ENCODE measurements at places on chromosomes 13 and 19.

DNA sequence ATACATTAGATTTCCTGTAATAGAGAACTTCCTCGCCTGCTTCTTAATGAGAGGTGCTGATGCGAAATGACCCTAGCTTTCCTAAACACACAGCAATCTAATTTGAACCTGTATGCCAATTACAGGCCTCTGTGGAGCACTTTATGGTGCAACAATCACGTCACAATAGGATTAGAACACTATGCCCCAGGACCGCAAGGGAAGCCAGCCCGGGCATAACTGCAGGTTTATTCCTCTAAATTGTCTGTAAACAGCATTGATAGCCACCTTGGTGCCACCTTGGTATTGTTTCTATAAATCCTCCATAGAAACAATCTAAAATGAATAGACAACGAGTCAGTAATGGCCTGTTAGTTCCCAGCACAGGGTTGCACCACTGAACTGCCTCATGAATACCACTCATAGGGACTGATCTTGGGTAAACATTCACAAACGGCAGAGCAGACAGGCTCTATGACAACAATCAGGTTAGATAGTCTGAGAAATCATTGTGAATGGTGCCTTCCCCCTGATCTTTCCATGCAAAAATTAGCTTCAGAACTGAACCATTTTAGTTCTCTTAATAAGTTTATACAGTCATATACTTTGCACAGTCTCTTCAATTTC lies 182.5 kb upstream of the OBI1 start:
- no peak for DNase-seq

GRCh38 chr19:57850553-57851017 lies 926 bp downstream of the ZNF587 start:
- DNase-seq, result no peak

DNA sequence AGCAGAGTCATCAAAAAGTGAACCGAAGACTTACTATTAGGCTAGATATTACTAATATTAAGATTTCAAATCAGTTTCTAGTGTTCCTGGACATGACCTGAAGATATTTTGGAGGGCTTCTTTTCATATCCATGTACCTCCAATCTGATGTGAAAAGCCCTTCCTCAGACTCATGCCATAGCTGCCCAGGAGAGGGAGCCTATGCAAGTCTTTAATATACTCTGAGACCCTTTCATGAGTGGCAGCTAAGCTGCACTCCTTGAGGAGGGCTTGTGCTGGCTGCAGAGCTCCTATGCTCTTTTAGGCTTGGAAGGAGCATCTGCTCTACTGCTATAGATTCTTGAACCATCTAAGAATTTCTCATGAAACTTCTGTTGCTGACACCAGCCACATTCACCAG lies 715.3 kb downstream of the OLFM4 start:
- DNase-seq, result no peak

GRCh38 chr19:45470762-45471081 lies 2.9 kb downstream of the FOSB start:
- DNase-seq, result no peak

Data from Kasumi-1 (cell line).